ENCODE measurements at places on chromosomes 4 and X.

- no peak for DNase-seq
These were observed 27.6 kb downstream of the HTRA3 start for GRCh38 chr4:8297141-8297601.

- DNase-seq: no peak
These were observed 1591.3 kb downstream of the ADGRL3 start for GRCh38 chr4:62791386-62791785.

- DNase-seq: no peak
These were observed 9.2 kb downstream of the SPIN3 start for GRCh38 chrX:56986138-56986537.

- no peak for DNase-seq
These were observed 160.8 kb downstream of the SOWAHB start for GRCh38 chr4:76737180-76737579.

- no peak for DNase-seq
These were observed 6.5 kb downstream of the TEX13D start for GRCh38 chrX:124338733-124339514.

- no peak for DNase-seq
These were observed 58.0 kb downstream of the ANXA3 start for GRCh38 chr4:78609580-78609979.

- DNase-seq: no peak
These were observed 4.4 kb downstream of the KIT start for GRCh38 chr4:54662123-54662522.

GRCh38 chr4:15778289-15779241, at the start of gene CD38:
CD38 (plus strand) TSS chr4:15778328; CDS start chr4:15778415, 87 bp downstream.
- DNase-seq: peak; percentile 37

GRCh38 chr4:52638717-52639116, 20.4 kb downstream of the USP46 start:
- DNase-seq: no peak

DNA sequence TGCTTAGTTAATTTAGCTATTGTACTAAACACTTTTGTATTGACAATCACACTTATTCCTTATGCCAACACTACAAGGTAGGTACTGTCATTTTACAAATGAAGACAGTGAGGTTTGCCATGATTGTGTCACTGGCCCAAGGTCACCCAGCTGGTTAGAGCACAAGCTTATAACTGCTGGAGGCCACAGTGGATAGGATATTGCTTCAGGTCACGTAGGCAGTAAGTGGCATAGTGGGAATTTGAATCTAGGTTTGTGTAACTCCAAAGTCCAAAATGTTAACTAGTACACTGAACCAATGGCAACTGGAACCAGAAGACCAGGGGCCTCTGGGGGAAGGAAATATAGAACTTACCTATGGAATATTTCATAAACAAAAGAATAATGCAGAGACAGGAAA, 21.1 kb upstream of the PITX2 start:
- no peak for DNase-seq

DNA sequence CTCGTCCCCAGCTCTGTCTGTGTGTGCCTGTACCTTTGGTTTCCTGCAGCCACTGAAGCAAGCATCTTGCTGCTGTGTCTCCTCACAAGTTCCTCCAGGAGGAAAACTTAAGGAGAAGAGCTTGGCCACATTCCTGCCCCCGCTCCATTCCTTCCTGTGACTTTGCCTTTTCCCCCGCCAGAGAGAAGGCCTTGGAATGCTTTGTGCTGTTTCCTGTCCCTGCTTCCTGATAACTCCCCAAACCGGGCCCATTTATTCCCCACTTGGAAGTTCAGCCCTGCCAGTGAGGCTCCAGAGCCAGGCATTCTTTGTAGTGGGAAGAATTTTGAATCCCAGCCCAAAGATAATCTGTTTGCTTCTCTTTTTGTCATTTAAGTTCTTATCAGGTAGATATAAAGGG, 33.1 kb downstream of the SMIM10L2A start:
- no peak for DNase-seq

DNA sequence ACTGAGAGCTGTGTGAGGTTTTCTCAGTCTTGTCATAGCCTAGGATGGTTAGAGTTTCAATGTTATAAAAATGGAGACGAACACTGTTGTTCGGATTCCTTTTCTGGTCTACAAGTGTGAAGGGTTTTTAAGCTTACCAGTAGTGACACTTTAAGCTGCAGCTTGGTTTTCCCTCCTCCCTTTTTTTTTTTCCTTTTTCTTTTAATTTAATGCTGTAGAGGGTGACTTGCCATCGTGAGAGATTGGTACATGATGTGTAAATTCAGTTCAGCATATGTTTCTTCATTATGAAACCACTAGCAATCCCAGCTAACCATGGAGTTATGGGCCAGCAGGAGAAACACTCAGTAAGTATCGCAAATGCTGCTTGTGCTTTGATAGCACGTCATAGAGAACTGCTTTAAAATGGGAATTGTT, 165.0 kb downstream of the RAPGEF2 start:
- no peak for DNase-seq

GRCh38 chrX:1582686-1583437, 8.5 kb upstream of the AKAP17A start:
- DNase-seq: peak; percentile 58

GRCh38 chr4:48193096-48193836, 59.2 kb upstream of the TXK start:
- DNase-seq: no peak

- DNase-seq: no peak
These were observed 34.9 kb downstream of the GYG2 start for GRCh38 chrX:2863646-2864045.

GRCh38 chr4:141246243-141246642, 25.5 kb downstream of the ZNF330 start:
- DNase-seq: no peak

DNA sequence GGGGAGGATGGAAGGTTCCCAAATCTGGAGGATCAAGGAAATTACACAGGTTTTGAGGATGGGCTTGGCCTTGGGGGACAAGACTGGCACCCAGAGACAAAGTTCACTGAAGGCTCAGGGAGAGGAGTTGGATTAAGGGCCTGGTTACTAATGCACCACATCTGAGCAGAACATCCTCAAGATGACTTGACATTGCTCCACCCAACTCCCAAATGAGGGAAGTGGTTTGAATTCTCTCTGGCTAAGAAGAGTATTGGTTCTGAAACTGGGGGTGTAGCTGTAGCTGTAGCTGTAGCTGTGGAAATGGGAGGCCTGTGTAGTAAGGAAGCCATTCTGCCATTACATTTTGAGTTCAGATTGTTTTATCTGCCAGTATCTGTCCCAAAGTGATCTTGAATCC, 129.4 kb downstream of the RASL11B start:
- DNase-seq: no peak

DNA sequence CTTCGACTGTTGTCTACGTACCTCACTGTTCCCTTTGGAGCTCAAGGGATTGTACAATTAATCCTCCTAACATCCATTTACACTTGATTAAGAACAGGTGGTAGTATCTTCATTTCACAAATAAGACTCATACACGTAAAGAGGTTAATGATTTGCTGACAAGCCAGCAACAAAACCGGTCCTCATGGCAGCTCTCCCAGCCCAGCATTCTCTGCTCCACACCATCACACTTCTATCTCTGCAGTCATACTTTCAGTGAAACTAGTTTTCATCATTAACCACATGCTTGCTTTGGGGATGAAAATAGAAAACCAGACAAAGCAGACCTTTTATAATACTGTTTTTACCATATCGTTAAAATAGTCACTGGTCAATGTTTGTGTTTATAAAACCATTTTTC, 28.7 kb upstream of the CASK start:
- DNase-seq: no peak

DNA sequence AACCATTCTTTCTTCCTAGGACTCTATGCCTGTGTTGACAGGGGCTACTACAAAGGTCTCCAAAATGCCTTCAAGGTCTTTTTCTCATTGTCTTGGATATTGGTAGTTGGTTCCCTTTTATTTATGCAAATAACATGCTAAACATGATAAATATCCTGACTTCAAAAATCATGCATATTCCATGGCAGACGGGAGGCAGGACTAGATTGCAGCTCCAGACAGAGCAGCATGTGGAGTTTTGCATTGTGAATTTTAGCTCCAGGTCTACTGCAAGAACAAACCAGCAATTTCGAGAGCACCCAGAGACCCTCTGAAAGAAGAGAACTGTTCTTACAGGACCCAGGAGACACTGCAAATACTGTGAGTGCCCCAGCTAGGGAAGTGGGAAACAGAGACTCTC, 254.9 kb downstream of the RCHY1 start:
- DNase-seq: no peak

GRCh38 chr4:159446266-159446976, 343.5 kb downstream of the RAPGEF2 start:
- peak; percentile 3 for DNase-seq

GRCh38 chr4:168538632-168539031, 41.8 kb downstream of the PALLD start:
- no peak for DNase-seq

DNA sequence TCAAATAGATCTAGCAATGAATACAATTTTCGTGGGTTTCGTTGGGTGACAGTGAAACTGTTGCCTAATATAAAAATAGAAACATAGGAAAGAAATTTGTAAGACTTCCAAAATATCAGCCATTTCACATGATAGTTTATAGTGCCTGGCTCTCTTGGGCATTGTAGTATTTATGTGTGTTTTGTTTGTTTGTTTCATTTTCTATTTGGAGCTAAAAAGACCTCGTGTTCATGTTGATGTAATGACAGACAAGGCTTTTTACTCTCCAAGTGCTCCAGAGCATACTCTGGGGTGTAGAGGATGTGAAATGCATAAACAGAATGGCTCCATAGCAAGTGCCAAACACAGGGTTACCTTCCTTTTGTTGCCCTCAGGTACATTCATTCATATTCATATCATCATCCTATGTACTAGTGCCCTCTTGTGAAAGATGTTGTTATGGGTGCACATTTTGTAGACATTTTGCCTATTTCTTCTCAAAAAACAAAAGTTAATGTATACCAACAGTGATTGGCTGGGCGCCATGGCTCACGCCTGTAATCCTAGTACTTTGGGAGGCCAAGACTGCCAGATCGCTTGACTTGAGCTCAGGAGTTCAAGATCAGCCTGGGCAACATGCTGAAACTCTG, 100.7 kb upstream of the AMOT start:
- DNase-seq: no peak

- no peak for DNase-seq
These were observed 366.3 kb downstream of the TLL1 start for GRCh38 chr4:166239354-166239753.

GRCh38 chr4:19309378-19309777, 942.3 kb upstream of the SLIT2 start:
- DNase-seq: no peak

- DNase-seq: no peak
These were observed 66.6 kb downstream of the FREM3 start for GRCh38 chr4:143633833-143634232.

DNA sequence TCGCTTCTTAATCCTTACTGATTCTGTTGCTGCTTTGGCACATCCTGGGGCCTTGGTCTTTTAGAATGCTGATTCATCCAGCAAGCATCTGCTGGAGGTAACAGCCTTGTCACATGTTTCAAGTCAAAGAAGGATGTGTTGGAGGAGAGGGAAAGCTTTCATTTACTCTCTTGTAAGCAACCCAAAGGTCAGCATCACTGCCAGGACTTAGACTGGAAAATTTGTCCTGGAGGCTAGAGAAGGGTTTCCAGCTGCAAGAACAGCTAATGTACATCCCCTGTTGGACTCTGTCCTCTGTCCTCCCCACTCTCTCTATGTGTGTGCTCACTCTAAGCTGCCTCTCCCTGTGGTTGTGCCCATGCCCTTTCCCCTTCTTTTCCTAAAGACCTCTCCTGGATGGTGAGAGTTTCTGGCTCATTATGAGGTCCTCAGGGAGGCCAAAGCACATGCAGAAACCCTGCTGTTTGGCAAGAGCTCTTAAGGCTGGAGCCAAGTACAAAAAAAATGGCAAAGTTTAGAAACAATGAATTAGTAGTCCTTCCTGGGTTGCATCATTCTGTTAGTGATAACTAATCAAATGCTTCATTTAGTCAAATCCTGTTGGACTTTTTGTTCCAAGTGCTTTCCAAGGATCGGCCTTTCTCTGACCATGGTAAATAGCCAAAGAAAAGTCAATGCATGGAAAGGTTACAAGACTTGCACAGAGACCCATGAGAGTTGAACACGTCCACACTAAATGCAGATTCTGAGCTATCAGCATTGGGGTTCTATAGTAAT, 13.4 kb upstream of the SRPX start:
- no peak for DNase-seq

DNA sequence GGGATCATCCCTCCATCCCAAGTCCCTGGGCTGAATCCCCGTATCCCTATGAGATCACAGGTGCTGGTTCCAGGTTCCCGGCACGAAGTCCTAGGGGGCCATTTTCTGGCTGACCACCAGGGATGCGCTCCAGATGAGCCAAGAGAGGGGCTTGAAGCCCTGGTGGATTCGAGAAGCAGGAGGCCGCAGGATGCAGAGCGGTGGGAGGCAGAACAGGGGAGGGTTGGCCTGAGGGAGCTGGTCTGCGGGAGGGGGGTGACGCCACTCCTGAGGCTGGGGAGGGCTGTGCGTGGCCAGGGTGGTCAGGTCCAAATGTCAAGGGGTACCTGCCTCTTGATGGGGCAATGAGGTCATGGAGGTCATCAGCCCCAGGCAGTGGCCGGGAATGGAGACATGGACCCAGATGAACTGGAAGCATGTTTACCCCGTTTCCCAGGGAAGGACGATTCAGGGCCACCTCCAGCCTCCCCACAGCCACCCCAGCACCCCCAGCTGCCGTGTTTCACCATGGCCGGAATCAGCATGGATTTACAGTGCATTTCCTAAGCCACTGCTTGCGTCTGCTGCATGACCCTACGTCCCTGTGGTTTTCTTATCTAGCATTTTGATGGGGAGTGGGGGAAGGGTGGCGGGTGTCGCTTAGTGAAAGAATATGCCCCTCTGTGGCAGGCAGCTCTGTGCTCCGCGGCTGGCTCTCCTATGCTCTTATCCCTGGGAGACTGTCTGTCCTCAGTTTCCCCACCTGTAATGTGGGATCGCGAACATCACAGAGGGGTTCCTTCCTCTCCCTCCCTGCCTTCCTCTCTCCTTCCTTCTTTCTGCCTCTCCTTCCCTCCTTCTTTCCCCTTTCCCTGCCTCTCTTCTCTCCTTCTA, 17.0 kb upstream of the HTRA3 start:
- no peak for DNase-seq

Data from stimulated activated effector memory CD8-positive, alpha-beta T cell treated with anti-CD3 and anti-CD28 coated beads, Interleukin-12 subunit alpha, Interleukin-12 subunit beta, amount 100 ng/mL, for 72 hours (primary cell).